Activated naive CD8-positive, alpha-beta T cell treated with anti-CD3 and anti-CD28 coated beads for 36 hours (primary cell): ENCODE measurements at places on chromosomes 7 and 10.

DNA sequence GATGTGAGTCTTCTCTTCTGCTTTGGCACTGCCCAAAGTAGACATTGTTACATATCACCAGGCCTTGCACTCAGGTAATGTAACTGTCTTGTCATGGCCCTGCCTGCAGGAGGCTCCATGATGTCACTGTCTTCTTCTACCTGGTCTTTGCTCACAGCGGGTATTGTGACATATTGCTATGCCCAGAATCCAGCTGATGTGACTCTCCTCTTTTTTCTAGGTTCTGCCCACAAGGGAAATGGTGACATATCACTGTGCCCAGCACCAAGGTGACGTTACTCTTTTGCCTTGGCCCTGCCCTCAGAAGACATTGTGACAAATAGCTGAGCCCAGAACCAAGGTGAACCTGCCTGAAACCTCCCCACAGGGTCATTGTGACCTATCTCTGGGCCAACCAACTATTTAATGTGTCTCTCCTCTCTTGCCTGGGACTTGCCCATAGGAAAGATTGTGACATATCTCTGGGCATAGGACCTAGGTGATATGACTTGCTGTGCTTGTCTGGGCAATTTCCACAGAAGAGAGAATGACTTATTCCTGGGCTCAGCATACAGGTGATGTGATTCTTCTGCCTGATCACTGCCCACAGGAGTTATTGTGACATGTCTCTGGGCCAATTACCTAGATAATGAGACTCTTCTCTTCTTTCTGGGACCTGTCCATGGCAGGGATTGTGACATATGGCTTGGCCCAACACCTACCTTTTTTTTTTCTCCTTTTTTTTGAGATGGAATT lies 26.5 kb upstream of the ZNF107 start:
- DNase-seq: no peak

DNA sequence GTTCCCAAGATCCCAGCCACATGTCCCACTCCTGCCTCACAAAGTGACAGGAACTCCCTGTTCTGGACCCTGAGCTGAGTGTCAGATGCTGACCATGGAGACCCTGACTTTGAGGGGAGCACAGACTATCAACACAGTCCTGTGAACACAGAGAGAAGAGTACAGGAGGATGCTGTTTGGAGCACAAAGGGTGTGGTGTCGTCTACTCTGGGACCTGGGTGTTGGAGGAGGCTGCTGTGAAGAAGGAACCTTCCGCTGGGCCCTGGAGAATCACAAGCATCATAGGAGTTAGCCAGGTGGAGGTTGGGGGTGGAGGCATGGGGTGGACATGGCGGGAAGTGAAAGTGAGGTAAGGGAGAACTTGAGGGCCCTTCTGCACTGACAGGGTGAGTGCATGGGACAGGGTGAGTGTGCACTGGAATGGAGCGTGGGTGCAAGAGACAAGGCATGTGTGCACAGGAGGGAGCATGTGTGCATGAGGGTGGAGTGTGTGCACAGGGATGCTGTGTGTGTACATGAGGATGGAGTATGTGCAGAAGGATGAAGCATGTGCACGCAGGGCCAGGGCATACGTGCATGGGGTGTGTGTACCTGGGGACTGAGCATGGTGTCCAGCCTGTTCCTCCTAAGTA lies 70.7 kb upstream of the ANTXRL start:
- DNase-seq: no peak

DNA sequence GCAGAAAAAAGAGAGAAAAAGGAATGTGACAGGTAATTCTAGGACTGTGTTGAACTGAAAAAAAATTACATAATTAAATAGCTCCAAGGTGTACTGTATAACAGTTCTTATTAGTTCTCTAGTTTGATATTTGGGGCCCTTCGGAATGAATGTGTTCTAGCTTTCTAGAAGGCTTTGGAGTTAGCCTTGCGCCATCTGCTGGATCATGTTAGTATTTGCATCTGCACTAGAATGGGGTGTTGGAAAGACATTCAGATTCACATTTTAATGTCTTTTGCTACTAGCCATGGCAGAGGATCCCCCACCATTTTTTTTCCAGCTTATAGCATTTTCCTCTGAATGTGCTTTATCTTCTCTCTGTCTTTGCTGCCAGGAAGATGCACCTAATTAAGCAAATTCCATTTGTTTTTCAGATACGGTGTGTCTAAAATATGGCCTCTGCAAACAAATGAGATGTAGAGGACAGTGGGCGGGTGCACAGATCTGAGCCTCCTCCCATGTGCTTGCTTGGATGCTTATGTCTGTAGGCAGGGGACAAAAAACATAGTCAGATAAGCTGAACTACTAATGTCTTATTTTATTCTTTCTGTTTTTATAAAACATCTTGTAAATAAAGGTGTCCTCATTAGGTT lies 238.5 kb downstream of the PHF14 start:
- DNase-seq: peak; percentile 14

- no peak for DNase-seq
Measured at GRCh38 chr10:131820626-131821025, 80.2 kb upstream of the PPP2R2D start.

DNA sequence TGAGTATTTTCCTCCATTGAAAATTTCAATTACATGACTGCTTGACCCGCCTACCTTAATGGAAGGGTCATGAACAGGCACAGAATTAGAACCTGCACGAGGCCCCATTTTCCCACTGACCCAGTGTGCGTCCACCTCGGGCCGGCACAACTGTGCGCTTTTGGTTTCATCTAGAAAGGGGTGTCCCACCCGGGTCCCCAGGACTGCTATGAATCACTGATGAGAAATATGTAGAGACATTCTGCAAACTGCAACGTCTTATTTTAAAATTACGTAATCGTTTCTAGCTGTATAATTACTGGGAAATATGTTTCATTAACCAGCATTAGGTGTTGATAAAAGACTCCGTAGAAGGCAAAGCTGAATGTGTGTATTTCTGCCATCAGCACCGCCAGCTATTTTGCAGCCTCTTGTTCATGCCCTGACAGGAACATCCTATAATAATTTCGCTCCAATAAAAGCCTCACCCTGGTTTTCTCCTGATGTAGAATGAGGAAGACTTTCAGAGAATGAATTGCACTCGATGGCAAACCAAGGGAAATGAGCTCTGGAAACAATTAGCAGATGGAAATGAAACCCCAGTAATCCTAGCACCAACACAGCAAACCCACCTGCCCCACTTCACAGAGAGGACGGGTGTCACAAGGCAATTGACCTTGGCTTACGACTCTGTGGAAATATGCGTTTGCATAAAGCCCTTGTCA lies 562.1 kb downstream of the DNAJB6 start:
- DNase-seq: no peak

- no peak for DNase-seq
Measured at GRCh38 chr7:99098824-99099498, 44.9 kb downstream of the SMURF1 start.

- DNase-seq: no peak
Measured at GRCh38 chr10:32199714-32200394, 143.6 kb upstream of the KIF5B start.

- no peak for DNase-seq
Measured at GRCh38 chr10:8416192-8416701, 361.8 kb downstream of the GATA3 start.

GRCh38 chr10:33798754-33799153 lies 464.3 kb upstream of the NRP1 start:
- DNase-seq: no peak

DNA sequence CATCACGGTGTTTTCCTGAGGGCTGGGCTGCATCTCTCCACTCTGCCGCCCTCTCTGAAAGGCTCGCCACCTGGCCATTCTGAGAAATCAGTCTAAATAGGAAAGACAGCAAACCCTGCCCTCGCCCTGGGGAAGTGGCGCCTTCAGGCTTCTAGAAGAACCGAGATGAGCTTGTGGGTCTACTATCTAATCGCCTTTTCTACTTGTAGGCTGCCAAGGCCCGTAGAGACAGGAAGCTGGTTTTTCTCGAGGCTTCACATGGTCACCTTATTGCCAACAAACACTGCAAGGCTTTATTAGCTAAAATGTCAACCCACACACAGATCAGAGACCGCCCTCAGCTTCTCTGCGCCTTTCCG lies 21.4 kb downstream of the LAT2 start:
- no peak for DNase-seq

DNA sequence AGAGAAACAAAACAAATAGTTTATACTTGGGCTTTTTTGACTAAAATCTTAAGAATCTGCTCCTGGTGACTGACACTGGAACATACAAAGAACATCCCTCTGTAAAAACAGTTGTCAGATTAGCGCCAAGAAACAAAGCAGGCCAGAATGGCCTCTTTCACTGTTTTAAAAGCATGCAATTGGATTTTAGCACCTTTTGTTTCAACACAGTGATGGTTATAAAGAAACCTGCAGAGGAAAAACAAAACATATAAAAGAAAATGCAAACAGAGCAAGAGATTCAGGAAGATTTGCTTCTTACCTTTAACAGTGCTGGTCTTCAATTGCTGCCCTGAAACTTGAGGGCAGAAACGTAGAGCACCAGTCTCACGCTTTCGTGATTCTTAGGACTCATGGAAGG lies 652.2 kb upstream of the KCND2 start:
- no peak for DNase-seq

DNA sequence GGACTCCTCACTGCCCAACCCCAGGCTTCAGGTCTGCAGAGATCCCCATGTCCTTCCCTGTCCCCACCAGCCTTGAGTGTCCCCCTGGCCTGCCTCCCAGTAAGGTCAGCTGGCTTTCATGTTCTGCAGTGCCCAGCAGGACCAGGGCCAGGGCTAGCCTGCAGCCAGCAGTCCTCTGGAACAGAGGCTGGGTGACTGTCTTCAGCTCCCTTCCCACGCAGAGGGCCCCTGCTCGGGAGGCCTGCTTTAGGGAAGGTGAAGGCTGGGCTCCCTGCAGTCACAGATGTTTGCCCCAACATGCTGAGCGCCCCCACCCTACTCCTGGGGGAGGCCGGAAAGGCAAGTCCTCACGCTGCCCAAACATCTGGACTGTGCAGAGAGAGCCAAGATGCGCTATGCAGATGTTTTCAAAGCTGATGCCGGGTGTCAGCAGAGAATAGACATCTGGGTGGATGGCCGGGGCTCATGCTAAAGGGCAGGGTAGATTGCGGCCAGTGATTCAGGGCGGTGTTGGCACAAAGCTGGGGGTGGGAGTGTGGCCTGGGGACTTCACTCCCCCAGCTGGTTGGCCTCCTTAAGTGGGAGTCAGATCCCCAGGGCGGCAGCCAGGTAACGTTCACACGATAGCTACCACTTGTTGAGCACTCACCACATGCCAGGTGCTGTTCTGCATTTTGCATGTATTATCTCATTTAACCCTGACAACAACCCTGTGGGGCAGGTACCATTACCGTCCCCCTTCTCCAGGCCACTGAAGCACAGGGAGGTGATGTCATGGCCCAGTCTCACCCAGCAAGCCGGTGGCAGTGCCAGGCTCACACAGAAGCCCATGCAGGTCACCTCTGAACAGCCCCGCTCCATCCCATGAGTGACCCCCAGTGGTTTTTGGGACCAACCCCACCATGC lies 71.2 kb upstream of the COL13A1 start:
- no peak for DNase-seq

- no peak for DNase-seq
Measured at GRCh38 chr10:86003201-86003621, 363.4 kb downstream of the GRID1 start.

GRCh38 chr7:30181211-30181610 lies 46.4 kb downstream of the MTURN start:
- no peak for DNase-seq

GRCh38 chr7:5296611-5297226 lies 14.0 kb downstream of the SLC29A4 start:
- DNase-seq: peak; percentile 62

DNA sequence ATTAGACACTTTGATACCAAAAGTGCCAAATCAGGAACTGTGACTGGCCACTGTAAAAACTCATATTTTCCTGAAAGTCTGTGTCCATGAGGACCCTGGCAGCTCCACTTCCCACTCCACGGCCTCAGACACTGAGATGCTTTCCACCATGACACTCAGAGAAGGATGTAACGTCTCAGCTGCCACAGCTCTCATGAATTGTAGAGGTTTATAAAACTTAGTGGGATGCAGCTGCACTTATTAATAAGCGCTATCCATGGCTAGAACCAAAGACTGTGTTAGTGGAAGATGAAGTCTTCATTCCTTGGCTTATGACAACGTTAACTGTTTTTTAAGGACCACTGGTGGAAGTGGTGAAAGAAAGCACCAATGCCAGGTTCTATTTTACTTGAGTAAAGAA lies 121.0 kb downstream of the ITIH5 start:
- DNase-seq: no peak

DNA sequence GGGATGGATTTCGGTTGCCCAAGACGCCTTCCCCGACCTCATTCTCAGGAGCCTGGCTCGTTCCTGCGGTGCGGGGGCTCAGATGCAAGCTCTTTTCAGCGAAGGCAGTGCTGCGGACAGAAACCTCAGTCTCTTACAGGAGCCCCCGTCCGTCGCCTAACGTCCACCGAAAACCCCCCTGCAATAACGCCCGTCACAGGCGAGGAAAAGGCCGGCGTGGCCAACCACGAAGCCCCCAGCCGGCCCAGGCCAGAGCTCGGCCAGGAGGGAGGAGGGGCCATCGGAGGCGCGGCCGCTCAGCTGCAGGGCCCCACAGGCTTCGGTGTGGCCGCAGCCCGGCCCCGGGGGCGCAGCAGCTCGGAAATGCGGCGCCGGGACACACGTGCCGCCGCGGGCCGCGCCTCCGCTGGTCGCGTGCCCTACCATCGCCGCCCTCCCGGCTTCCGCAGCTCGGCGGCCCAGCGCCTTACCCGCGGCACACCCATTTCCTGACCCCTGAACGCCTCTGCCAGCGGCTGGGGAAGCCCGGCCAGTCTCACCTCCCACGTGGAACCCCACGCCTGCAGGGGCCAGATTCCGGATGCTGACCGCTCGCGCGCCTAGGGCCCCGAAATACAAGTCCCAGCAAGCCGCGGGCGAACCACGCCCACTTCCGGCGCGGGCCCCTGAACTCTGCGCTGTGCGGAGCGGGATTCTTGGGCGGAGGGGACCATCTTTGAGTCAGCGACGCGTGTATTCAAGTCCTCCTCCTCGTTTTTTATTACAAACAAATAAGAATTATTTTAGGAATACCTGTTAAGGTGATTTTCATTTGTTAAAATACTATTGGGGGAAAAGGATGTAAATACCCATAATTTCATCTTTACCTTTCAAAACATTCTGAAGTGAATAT lies at the start of gene ZNF239:
Gene ZNF239, minus strand, starts transcription at position 616 of the 892 bp plus-strand sequence. CDS start 16,537 bp downstream, outside the sequence.
- DNase-seq: peak; percentile 84

DNA sequence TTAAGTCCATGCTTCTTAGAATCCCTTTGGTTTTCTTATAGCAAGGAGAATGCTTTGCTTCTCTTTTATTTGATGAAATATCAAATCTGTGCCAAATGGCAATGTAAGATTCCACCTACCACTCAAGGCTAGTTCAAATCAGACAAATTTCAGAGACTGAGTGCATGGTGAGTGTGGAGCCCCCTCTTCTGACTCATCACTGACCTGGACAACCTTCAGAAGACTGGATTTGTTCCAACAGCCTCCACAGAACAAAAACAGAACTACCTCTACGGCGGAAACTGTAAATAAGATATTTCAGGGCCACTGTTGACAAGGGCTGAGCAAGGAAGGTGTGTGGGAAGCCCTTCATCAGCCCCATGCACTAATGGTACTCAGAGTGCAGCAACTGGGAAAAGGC lies 21.1 kb downstream of the NCAPG2 start:
- no peak for DNase-seq

- DNase-seq: no peak
Measured at GRCh38 chr10:43293677-43294057, 26.8 kb upstream of the RASGEF1A start.
